ENCODE measurements at places on chromosomes 2 and 18. TPM values are rescaled to one million over a fixed set of nuclear protein-coding genes. Genes with fewer than 3 reads are reported as not detected.

The SPDYA gene
- total RNA-seq, result 2.3 TPM

The DUSP2 gene
- 15.6 TPM for total RNA-seq

The TMEM247 gene
- not detected for total RNA-seq

The SIX2 gene
- total RNA-seq, result 10.7 TPM

The SLC4A3 gene
- total RNA-seq, result 8.3 TPM

The PSTPIP2 gene
- total RNA-seq, result 9.9 TPM

The PKP4 gene
- total RNA-seq, result 138 TPM

The CXCR1 gene
- total RNA-seq, result 1.4 TPM

The FTCDNL1 gene
- 1.8 TPM for total RNA-seq
